ENCODE measurements at places on chromosomes 5 and 9. TPM values are rescaled to one million over a fixed set of nuclear protein-coding genes. Genes with fewer than 3 reads are reported as not detected.

DNA sequence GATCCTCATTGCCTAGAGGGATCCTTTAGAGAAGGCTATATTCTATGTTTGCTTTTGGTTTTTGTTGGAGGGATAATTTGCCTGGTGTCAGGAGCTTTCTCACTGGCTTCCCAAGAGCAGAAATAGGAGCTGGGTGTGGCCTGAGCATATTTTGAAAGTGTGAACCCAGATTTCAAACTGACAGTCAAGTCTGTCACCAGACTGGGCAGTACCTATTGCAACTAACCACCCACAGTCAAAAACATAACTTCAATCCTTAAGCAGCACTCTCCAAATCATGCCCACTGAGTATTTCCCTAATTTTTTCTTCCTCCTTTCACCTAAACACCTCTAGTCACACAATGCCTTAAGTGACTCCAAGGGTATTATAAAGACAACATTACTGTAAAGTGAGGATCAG, 278.4 kb downstream of the EBF1 start:
- no peak for DNase-seq

- DNase-seq, result no peak
These were observed 46.2 kb downstream of the IL31RA start for GRCh38 chr5:55897206-55897894.

- no peak for DNase-seq
These were observed 549 bp downstream of the CCL21 start for GRCh38 chr9:34709196-34709978.

GRCh38 chr9:89838621-89839020, 233.8 kb downstream of the GADD45G start:
- no peak for DNase-seq

- no peak for DNase-seq
These were observed 37.0 kb upstream of the ARL15 start for GRCh38 chr5:54347221-54347865.

DOCK8 gene
- total RNA-seq, result 0.32 TPM

C9 gene
- not detected for total RNA-seq

Data from fibroblast of villous mesenchyme (primary cell).